Mononuclear cell (primary cell): ENCODE measurements at places on chromosomes 6 and 20. TPM values are rescaled to one million over a fixed set of nuclear protein-coding genes. Genes with fewer than 3 reads are reported as not detected.

The DTNBP1 gene
- total RNA-seq, result 7.7 TPM

The KIAA0408 gene
- 1.0 TPM for total RNA-seq

The GLP1R gene
- total RNA-seq, result 0.10 TPM

The SIRPB1 gene
- 22.8 TPM for total RNA-seq

The APCDD1L gene
- total RNA-seq, result not detected

The PGC gene
- total RNA-seq, result 0.10 TPM

The TFAP2C gene
- total RNA-seq, result not detected

The CDSN gene
- total RNA-seq, result not detected

The HLA-DPA1 gene
- 271 TPM for total RNA-seq

The PPP1R16B gene
- 72.4 TPM for total RNA-seq

The NHSL1 gene
- total RNA-seq, result 0.63 TPM

The KIF25 gene
- not detected for total RNA-seq

The DEF6 gene
- 80.1 TPM for total RNA-seq
